ELR (cell line): ENCODE measurements at places on chromosomes 5 and 9.

GRCh38 chr5:53287573-53287972 is 178.0 kb upstream of the MOCS2 start:
- DNase-seq = no peak

DNA sequence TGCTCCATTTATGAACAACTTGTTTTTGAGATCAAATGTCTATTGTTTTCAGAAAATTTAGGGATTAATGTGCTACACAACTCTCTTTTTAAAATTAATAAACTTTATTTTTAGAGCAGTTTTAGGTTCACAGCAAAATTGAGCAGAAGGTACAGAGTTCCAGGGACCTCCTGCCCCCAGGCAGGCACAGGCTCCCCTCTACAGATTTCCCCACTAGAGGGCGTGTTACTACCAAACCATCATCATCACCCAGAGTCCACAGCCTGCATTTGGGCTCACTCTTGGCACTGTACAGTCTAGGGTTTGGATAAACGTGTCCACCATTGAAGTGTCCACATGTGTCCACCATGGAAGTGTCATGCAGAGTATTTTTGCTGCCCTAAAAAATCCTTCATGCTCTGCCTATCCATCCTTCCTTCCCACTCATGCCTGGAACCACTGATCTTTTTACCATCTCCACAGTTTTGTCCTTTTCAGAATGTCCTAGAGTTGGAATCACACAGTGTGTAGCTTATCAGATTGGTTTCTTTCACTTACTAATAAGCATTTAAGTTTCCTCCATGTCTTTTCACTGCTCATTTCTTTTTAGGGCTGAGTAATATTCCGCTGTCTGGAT is 61.7 kb downstream of the MRPL36 start:
- peak; percentile 47 for DNase-seq

GRCh38 chr5:112696786-112697185 is 40.9 kb upstream of the APC start:
- DNase-seq = no peak

GRCh38 chr5:22465177-22465576 is 388.0 kb downstream of the CDH12 start:
- DNase-seq = no peak

GRCh38 chr5:20032896-20033295 is 44.9 kb upstream of the CDH18 start:
- DNase-seq = no peak

DNA sequence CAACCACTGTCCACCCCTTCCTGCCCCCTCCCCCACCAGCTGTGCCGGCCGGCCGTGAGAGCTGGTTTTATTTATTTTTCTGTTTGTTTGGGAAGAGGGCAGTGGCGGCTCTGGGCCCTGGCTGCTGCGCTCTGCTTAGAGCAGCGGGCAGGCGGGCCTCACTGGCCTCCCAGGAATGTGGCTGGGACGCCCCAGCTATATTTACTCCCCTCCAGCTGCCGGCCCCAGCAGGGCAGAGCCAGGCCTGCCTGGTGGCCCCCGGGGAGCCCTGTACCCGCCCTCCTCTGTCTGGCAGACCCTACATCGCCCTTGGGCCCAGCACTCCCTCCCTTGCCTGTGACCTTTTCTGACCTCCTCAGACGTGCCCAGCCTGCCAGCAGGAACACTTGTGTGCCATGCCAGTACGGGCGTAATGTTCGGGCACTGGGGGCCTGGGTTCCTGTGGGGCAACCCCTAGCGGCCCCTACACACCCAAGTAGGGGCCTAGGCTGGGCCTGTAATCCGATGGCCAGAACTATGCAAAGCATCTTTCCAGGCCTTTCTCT is 7.7 kb downstream of the CXXC5 start:
- no peak for DNase-seq

- DNase-seq = peak; percentile 56
These were observed 136.4 kb downstream of the SAXO1 start for GRCh38 chr9:18896531-18897179.

- peak; percentile 54 for DNase-seq
These were observed 932 bp downstream of the SLC12A2 start for GRCh38 chr5:128084228-128085167.

- peak; percentile 47 for DNase-seq
These were observed 9.7 kb upstream of the URM1 start for GRCh38 chr9:128361296-128361985.

DNA sequence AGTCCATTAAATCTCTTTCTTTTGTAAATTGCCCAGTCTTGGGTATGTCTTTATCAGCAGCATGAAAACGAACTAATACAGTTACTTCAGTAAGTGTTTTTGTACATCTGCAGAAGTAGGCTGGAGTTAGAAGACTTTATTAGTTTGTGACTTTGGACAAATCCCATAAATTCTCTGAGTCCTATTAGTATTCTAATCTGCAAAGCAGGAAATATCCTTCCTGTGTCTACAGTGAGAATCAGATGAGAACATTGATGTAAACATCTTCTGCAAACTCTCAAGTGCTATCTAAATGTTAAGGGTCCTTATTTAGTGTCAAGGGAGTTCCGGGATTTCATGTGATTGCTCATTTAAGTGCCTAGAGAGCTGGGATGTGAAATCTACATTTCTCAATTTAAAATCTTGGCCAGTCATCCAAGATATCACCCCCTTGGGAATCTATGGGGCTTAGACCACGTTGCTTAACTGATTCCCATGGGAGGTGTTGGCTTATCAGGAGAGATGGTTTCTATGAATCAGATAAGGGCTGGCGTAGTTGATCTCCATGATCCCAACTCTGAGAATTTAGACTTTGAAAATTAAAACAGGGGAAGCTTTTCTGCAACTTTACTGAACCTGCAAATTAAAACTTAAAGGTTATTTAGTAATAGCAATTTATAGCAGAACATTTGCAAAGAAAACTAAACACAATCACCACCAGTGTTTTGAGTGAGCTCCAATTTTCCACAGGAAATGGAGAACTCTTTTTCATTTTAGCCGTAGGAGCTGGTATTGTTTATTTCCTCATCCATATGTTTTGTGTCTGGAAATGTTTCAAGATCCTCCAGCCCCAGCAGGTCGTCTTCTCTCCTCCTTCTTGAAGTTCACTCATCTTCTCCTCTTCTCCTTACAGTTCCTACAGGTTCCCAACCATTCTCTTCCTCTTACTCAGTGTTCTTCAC is 241.6 kb upstream of the CD180 start:
- no peak for DNase-seq

DNA sequence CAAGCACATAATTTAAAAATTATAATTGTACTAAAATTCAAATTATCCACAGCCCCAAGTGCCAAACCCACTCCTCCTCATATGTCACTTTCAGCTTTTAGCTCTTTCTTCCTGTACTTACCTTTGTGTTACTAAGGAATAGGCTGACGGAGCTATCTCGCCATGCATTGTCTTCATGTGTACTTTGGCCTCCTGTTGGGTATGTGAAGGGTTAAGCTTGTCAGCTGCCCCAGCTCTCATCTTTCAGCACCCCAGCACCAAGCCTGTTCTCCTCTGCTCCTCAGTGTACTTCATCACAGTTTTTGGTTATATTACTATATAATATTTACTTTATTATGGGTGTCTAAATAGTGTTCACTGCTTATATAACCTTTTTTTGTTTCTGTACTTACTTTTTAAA is 46.2 kb downstream of the OSTF1 start:
- DNase-seq = no peak

DNA sequence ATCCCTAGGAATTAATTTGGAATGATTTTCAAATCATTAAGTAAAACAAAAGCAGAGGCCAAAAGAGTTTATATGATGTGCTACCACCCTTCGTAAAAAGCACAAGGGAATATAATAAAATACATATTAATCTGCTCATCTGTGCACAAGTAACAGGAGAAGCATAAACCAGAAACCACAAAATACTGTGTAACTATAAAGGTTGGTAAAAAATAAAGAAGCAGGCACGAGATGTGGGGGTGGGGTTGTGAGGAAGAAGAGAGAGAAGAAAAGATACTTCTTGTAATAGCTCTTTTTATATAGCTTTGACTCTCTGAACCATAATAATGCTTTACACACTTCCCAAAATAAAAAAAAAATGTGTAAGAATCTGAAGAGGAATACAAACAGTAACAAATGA is 214.9 kb upstream of the EFNA5 start:
- DNase-seq = no peak
